ENCODE measurements at places on chromosomes 16 and 17. TPM values are rescaled to one million over a fixed set of nuclear protein-coding genes. Genes with fewer than 3 reads are reported as not detected.

GRCh38 chr16:2904922-2905240 is 6.8 kb upstream of the FLYWCH1 start:
- DNase-seq: peak; percentile 87

- peak; percentile 66 for DNase-seq
These were observed 189.5 kb upstream of the GSE1 start for GRCh38 chr16:85423631-85424030.

GRCh38 chr17:72567774-72568173 is 447.0 kb downstream of the SOX9 start:
- no peak for DNase-seq

GRCh38 chr17:57940653-57941329 is 14.4 kb downstream of the CUEDC1 start:
- peak; percentile 59 for DNase-seq

DNA sequence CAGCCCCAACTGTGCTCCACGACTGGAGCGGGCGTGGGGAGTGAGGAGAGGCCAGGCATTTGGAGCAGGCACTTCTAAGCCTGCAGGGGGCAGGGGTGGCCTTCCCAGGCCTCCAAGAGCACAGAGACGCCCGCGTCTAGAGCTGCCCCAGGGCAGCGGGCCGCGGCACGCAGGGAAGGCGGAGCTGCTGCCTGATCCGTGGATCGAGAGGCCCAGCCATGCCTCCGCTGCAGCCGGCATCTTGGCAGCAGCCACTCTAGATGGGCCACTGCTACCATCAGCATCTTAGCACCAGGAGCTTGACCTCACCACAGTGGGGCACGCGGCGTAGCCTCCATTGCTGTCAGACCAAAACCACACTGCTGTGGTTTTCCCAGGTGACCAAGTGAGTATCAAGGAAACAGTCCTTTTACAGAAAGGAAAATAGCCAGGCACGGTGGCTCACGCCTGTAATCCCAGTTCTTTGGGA is 20.4 kb upstream of the WDR45B start:
- peak; percentile 87 for DNase-seq

DNA sequence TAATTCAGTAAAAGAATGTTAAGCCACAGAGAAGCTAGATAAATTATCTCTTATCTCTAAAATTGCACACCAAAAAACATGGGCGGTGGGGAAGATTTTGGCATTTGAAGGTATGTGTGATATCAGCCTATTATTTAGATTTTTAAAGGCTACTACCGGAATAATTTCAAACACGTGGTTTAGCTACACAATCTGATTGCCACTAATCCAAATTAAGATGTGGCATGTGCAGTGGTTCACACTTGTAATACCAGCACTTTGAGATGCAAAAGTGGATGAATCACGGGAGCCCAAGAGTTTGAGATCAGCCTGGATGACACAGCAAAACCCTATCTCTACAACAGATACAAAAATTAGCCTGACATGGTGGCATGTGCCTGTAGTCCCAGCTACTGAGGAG is 584.5 kb downstream of the HS3ST4 start:
- DNase-seq: no peak

DNA sequence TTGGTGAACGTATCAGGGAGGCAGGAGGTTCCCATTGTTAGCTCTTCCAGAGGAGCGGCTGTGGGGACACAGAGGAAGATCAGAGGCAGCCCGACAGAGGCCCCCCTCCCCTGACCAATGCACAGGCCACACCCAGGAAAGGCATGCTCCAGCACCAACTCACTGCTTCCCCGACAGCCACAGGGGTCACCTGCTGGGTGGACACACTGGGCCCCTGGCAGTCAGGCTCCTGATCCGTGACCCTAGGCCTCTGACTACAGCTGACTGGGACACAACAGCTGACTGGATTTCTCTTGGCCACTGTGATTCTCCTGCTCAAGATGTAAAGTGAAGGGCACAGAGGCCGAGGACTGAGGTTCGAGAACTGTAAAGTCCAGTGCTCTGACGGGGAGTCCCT is 63.5 kb downstream of the IL21R start:
- DNase-seq: peak; percentile 68

GRCh38 chr17:57881783-57882351 is 32.0 kb upstream of the MRPS23 start:
- DNase-seq: no peak

DNA sequence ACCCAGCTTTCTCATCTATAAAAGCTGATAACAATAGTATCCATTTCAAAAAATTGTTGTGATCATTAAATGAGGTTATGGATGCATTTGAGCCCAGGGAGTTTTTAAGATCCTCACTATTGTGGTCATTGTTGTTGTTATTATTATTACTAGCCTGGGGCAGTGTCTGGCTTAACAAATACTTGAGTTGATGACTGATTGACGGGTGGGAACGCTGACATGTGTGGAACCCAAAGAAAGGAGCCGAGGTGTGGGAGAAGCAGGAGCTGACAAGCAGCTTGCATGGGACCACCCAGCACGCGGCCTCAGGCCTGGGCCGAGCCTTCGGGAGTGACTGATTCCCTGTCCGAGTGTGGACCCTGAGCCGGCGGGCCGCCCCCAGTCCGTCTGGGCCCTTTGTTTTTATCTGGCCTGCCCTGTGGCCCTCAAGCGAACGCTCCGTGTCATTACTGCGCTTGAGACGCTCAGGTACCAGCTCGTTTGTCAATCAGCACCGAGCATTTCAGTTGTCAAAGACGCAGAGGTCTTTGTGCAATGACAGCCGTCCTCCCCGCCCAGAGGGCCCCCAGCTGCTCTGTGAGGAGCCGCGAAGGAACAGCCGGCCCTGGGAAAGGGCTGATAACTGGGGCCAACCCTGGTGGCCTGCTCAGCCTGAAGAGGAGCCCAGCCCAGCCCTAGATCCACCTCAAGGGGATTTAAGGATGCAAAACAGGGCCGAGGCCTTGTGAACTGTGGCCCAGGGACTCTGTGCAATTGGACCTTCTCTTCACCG is 132.9 kb upstream of the FOXF1 start:
- peak; percentile 72 for DNase-seq

DNA sequence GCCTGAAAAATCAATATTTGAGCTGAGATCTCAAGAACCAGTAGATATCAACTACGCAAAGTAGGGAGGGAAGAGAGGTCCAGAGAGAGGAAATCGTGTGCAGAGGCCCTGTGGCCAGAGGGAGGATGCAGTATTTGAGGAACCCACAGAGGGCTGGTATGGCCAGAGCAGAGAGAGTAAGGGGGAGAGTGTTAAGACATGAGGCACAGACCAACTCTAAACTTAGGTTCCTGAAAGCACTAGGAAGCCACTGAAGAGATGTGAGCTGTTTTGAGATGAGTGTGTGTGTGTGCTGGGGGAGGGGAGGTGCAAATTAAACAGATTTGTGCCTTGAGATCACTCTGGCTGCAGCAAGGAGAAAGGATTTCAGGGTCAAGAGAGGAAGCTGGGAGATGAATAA is 10.9 kb downstream of the SLC13A2 start:
- DNase-seq: no peak

DNA sequence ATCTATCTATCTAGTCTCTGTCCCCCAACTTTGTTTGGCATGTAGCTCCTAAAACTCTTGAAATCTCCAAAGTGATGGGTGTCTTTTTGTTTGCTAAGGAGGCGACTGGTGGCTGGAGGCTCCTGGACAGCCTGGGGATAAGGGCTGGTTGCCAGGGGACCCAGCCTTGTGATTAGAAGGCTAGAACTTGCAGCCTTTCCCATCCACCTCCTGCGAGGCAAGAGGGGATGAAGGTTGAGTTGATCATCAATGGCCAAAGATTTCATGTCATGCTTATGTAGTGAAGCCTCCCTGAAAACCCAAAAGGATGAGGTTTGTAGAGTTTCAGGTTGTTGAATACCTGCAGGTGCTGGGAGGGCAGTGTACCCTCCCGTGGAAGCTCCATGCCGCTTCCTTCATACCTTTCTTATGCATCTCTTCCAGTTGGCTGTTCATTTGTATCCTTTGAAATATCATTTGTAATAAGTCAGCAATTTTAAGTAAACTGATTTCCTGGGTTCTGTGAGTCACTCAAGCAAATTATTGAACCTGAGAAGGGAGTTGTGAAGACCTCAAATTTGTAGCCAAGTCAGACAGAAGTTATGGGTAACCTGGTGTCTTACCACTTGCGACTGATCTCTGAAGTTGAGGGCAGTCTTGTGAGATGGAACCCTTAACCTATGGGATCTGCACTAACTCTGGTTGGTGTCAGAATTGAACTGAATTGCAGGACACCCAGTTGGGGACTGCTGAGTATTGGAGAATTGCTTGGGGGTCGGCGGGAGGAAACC is 202.4 kb downstream of the SEC14L1 start:
- no peak for DNase-seq

- no peak for DNase-seq
These were observed 99.9 kb downstream of the MSI2 start for GRCh38 chr17:57356153-57356718.

DNA sequence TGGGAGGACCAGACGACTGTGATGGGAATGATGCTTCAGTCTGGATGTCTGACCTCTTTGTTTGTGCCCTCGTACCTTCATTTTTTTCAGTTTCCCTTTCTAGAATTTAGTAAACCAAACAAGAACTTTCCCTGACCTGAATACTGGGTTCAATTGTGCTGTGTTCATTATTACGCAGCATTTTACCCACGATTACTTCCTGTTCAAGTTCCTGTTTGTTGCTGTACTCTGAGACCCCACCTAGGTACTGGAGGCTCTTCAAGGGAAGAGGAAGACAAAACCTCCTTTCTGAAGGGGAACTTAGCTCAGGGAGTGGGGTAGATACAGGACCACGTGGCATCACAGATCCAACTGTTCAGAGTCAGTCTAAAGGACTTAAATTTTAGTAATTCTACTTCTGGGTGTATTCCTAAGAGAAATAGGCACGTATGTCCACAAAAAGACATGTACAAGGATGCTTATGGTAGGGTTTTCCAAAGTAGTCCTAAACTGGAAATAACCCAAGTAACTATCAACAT is 9.2 kb upstream of the PRKCB start:
- no peak for DNase-seq

- peak; percentile 64 for DNase-seq
These were observed 394.1 kb upstream of the TNRC6C start for GRCh38 chr17:77564278-77564920.

GRCh38 chr17:7048968-7049367 is 5.1 kb upstream of the SLC16A11 start:
- no peak for DNase-seq

DNA sequence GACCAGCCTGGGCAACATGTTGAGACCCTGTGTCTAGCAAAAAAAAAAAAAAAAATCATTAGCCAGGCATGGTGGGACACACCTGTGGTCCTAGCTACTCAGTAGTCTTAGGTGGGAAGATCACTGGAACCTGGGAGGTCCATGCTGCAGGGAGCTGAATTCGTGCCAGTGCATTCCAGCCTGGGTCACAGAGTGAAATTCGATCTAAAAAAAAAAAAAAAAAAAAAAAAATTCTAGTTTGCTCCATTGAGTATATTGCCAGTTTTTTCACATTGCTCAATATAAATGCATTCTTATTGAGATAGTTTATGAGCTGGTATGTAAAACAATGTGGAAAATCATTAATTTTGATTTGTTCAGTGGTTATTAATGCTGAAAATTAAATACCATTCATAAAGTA is 52.0 kb downstream of the ABHD15 start:
- no peak for DNase-seq

DNA sequence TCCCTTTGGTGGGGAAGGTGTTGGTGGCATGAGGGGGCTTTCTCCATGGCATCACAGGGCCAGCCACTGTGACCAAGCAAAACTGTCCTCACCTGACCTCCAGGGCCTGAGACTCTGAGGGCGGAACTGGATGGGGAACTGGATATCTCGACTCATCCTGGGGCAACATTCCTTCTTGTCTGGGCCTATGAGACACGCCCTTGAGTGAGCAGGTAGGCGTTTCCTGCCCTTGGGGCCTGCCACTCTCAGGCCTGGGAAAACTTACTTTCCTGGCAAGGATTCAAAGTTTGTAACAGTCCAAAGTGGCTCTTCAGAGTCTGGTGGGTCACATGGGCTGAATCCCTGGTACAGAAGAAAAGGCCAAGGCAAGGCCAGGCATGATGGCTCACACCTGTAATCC is 9.6 kb downstream of the MT1X start:
- peak; percentile 48 for DNase-seq

GRCh38 chr17:46191322-46192188 is 1.7 kb downstream of the KANSL1 start:
- no peak for DNase-seq

- no peak for DNase-seq
These were observed 784.6 kb upstream of the EEF2KMT start for GRCh38 chr16:5882087-5882640.

GRCh38 chr17:29715680-29716079 is 93.0 kb upstream of the CORO6 start:
- no peak for DNase-seq

DNA sequence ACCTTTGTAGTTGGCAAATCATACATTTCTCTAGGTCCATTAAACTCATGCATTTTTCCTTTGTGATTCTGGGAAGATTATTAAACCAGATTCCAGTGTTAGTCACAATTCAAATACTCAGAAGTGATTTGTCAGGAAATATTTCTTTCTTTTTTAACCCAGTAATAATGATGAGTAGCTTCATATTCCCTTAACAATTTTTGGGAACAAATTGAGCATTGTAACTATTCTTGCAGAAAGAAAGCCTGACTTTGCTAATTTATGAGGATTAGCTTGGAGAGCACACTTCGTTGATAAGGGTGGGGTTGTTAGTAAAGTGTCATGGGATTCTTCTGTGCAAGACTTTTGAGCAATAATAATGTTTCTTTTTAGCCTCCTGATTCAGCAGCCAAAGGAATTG is 18.7 kb upstream of the KRT24 start:
- no peak for DNase-seq

GRCh38 chr16:46620266-46621005 is 743 bp downstream of the SHCBP1 start:
- no peak for DNase-seq

GRCh38 chr17:40936437-40936971 is 942 bp downstream of the KRT23 start:
- no peak for DNase-seq

DNA sequence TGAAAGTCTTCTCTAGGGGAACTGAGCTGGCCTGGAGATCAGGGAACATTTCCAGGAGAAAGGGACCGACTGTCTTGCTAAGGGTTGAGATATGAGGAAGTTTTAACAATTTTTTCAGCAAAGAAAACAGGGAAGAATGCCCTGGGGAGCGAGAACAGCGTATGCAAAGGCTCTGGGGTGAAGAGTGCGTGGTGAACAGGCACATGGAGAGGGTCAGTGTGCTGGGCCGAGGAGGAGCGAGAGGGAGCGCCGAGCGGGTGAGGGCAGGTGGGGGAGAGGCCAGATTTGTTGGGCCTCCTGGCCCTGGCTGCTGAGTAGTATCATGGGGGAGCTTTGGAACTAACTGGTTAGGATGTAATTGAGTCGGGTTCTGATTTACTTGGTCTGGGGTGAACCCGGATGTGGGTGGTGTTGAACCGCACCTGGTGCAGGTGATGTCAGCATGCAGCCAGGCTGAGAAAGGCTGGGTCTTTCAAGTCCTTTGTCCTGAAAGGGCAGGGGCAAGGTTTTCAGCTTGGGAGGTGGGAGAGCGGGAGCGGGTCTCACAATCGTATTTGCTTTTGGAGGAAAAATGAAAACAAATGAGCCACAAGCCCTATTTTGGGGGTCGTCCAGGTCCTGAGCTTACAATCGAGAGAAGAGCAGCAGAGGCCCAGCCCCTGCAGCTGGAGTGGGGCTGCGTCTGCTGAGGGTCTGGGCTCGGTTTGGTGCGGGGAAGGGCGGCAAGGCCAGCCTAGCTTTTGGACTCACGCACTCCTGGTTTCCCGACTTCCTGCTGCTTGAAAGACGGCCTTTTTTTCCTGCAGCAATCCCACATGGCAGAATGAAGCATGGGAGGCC is 11.1 kb upstream of the WFDC1 start:
- no peak for DNase-seq

PRR35 gene
- total RNA-seq: not detected

SLC5A11 gene
- total RNA-seq: not detected

HS3ST3B1 gene
- 0.97 TPM for total RNA-seq

TMEM114 gene
- total RNA-seq: not detected

USP32 gene
- total RNA-seq: 41.1 TPM

CCL5 gene
- 3.2 TPM for total RNA-seq

CYGB gene
- total RNA-seq: 16.3 TPM

All from posterior vena cava (tissue), 2 donors.